ENCODE measurements at places on chromosomes 7 and 10.

DNA sequence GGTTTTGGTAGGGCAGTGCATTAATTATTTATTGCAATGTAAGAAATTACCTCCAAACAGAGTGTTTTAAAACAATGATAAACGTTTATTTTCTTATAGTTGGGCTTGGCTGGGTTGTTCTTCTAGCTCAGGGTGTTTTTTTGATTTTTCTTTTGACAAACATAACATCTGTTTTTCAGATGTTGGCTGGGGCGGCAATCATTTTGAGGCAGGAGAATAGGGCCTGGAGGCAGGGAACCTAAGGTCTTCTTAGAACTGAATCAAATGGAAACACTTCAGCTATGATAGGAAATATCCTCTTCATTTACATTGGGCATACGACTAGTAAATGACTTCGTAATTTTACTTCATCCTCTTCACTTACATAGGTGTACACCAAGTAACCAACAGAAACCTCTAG, 47.4 kb upstream of the NAMPT start:
- DNase-seq: no peak

GRCh38 chr10:23338886-23339285, 5.7 kb downstream of the C10orf67 start:
- no peak for DNase-seq

- no peak for DNase-seq
Observed at GRCh38 chr10:126804396-126804795, 100.8 kb upstream of the DOCK1 start.

DNA sequence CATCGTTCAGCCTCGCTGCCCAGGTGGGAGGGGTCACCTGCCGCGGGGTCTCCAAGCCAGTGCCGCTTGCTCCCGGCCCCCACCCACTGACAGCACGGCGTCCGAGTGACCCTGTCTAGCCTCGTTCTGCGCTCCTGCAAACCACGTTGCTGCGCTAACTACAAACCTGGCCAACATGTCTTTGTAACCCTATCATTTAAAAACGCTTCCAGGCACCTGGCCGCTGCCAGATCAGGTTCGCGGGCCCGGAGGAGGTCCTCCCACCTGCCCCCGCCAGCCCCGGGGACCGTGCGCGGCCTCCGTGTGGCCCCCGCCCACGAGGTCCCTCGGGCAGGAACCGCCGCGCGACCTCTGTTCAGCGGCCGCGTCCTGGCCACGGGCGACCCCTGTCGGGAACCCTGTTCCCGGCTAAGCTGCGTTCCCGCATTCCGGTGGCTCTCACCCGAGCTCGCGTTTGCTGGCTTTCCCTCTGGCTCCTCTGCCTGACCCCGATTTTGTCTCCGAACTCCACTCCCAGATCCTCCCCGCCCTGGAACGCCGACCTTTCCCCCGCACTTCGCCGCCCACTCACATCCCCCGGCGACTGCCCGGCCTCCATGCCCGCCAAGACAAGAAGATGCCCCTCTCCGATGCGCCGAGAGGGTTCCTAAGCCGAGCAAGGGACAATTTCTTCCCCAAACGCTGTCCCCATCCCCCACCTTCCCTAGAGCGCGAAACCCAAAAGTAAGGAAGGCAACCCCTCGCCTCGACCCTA, 2.4 kb downstream of the SFMBT2 start:
- peak; percentile 72 for DNase-seq

- DNase-seq: no peak
Observed at GRCh38 chr10:70493660-70494234, 15.2 kb downstream of the PALD1 start.

GRCh38 chr10:48249004-48249762, 25.3 kb downstream of the FRMPD2 start:
- DNase-seq: no peak

GRCh38 chr7:155462163-155462735, 4.3 kb downstream of the EN2 start:
- DNase-seq: no peak

DNA sequence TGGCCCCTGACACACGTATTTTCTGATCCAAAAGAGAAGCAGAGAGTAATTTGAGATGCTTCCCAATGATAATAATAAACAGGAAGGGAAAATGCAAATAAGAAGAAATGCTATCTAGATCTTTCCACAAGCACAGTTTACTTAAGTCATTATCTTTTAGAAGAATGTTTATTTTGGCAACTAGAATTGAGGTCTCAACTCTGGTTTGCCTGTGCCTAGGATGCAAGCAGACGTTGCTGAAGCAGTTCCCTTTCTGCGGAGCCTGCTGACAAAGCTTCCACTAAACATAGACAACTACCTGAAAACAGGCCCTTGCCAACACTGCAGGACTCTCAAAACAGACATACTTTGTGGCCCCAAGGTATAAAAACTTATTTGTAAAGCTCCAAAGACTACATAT, 315.8 kb upstream of the POM121L12 start:
- DNase-seq: no peak

GRCh38 chr10:101331956-101332355, 22.0 kb upstream of the BTRC start:
- DNase-seq: no peak

GRCh38 chr10:79038841-79039201, 29.9 kb upstream of the ZMIZ1 start:
- no peak for DNase-seq

- DNase-seq: peak; percentile 79
Observed at GRCh38 chr7:139658908-139659675, 118.7 kb downstream of the HIPK2 start.

DNA sequence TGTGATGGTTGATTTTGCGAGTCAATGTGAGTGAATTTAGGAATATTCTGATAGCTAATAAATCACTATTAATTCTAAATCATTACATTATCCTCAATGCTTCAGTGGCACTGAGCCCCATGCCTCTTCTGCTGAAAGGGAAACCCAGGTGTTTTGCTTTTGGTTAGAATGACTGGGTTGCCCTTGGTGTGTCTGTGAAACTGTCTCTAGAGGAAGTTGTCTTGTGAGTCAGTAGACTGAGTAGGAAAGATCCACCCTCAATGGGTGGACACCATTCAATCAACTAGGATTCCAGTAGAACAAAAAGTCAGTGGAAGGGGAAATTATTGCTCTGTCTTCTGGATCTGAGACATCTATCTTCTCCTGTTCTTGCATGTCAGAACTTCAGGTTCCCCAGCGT, 472.4 kb downstream of the ANKRD7 start:
- no peak for DNase-seq

GRCh38 chr7:157499121-157499834, 162.5 kb downstream of the DNAJB6 start:
- no peak for DNase-seq

GRCh38 chr10:69088471-69088769, 517 bp downstream of the SRGN start:
- DNase-seq: no peak

DNA sequence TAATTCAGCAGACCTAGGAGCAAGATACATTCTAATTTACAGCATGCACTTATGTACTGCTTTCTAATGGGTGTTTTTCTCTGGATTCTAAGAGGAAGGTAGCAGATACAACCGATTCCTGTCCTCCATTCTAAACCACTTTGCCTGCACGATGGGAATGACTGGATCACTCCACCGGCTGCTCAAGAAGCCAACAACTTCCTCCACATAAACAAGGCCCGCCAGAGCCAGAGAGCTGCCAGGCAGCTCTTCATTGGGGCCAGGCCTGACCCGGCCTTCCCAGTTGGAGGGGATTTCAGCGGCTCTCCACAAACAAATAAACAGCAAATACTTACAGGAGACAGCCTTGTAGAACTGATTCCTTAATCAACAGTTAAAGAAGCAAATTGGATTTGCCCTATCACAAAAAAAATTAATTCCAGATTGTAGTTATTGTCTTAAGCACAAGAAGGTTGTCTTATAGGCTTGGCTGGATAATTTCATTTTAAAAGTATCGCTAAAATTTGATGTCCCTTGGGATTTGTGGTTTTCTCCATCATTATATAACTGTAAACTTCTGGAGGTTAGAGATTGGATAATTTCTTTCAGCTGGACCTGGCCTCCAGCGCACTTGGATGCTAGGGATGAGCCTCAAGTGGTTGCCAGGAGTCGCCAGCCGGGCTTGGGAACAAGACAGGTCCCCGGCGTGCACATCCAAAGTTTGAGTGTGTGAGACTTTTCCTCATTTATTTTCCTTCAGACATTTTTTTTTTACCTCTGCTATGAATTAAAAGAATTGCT, 20.9 kb downstream of the EBF3 start:
- no peak for DNase-seq

DNA sequence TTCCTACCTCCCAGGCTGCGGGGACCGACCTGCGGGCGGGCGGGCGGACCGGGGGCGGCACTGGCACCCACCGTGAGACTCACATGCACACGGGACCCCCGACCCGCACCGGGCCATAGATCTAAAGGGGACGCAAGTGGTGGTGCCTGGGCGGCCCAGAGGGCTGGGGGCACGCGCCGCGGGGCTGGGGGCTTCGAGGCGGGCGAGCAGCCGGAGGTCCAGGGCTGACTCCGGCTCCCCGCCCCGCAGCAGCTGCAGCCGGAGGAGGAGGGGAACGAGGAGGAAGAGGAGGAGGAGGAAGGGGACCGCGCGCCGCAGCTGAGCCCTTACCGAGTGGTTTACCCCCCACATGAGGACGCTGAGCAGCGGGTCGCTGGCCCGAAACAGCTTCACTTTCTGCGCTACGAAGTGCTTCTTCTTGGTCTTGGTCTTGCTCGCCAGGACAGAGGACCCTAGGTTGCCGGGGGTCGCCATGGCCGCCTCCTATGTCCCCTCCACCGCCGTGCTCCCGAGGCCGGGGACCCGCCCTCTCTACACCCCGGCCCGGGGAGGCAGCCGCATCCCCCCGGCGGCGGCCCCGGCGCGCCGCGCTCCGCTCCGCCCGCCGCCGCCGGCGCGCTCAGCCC, 412 bp downstream of the PIP4K2A start:
- peak; percentile 47 for DNase-seq

DNA sequence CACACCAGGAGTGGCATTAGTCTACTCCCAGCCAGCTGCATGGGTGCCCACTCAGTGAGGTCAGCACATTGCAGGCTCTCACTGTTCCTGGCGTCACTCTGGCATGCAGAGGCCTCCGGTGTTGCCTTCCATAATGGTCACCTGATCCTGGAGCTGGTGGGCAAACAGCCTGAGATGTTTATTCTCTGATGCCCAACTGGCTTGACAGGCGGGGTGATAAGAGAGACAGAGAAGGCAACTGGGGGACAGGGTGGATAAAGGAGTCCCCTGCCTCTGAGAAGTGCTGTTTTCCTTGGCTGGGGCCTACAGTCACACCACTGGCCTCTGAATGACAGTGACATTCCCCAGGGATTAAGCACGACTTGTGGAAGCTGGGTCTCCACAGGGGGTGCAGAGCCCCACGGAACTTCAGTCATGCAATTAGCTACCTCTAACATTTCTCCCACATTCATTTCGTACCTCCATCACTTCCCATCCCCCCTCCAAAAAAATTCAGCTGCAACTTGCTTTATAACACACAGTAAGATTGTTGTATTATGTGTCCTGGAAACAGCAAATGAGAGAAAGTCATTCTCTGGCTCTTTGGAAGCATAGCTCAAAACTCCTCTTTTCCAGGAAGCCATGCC, 7.1 kb upstream of the RBM20 start:
- no peak for DNase-seq

DNA sequence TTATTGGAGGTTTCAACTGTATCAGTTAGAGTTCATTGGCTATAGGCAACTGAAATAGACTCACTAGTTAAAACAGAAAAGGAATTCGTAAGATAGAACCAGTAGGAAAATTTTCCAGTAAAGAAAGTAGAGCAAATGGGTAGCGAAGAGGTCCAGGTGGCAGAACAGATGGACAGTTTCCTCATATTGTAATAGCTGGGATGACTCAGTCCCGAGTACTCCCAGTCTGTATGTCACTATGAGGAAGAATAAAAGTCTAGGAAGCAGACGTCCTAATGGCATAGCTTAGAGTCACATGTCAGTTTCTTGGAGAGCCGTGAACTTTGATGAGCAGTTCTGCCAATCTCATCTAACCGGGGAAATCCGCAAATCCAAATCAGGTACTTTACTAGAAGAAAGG, 95.3 kb downstream of the RNF32 start:
- DNase-seq: peak; percentile 11

GRCh38 chr7:143265017-143265693, 1.9 kb downstream of the GSTK1 start:
- DNase-seq: no peak

GRCh38 chr10:130961506-130962239, 349.8 kb downstream of the TCERG1L start:
- DNase-seq: no peak

- DNase-seq: no peak
Observed at GRCh38 chr10:580778-581177, 108.7 kb downstream of the DIP2C start.

GRCh38 chr10:33331379-33331694, 3.1 kb downstream of the NRP1 start:
- no peak for DNase-seq
